Stimulated activated CD4-positive, alpha-beta T cell treated with anti-CD3 and anti-CD28 coated beads, Interleukin-15, amount 100 ng/mL, for 1 hour (primary cell): ENCODE measurements at places on chromosomes 13 and 19.

GRCh38 chr19:44747739-44748425 is 626 bp upstream of the BCL3 start:
- no peak for DNase-seq

- no peak for DNase-seq
Observed at GRCh38 chr13:113178070-113178895, 19.8 kb downstream of the PROZ start.

GRCh38 chr13:30616927-30617314 is 799 bp upstream of the USPL1 start:
- no peak for DNase-seq

GRCh38 chr13:32645854-32646253 is 59.6 kb downstream of the PDS5B start:
- DNase-seq: no peak

DNA sequence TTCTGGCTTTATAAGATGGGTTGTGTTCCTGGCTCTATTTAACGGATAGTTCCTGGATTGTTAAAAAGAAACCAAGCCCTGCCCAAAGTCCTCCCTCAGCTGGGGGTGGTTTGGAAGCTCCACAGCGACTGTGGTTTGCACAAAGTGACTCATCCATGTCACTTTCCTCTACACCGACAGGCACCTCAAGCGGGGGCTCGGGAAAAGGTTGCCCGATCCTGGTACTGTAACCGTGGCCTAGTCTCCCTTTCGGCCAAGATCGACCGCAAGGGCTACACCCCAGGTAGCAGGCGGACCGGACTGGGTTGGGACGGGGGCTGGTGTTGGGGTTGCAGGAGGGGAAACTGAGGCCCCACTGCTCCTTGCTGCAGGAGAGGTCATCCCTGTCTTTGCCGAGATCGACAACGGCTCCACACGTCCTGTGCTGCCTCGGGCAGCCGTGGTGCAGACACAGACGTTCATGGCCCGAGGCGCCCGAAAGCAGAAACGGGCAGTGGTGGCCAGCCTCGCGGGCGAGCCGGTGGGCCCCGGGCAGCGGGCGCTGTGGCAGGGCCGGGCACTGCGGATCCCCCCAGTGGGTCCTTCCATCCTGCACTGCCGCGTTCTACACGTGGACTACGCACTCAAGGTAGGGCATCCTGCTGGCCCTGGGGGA is 1.6 kb downstream of the ARRDC2 start:
- DNase-seq: no peak

DNA sequence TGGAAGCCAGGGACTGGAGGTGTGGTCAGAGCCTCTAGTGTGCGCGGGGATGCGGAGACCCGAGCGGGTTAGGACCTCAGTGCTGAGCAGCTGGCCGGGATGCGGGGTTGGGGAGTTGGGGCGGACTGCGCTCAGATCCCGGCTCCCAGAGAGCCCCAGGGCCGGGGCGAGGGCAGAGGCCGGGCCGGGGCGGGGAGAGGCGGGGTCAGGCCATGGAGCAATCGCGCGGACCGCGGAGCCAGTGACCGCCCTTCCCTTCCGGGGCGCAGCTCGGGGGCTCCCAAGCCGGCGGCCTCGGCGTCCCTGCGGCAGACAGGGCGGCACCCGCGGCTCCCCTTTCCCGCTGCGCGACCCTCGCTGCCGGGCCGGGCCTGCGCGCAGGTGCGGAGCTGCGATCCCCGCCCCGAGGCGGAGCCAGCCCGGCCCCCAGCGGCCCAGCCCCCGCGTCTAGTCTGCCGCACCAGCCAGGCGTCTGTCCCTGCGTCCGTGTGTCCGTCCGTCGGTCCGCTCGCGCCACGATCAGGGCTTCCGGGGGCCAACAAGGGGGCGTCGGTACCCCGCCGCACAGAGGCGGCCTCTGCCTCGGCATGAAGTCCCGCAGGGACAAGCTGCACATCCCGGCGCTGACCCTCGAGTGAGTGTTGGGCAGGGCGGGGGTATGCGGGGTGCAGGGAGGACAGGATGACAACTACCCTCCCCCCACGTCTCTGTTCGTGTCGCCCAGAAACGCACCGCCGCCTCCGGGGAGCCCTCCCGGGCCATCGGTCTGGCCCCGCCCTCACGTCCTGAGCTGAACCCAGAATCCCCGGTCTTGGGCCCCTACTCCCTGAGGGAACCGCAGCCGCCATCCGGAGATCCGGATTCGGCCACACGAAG is 12.4 kb downstream of the MAST3 start:
- DNase-seq: peak; percentile 11

DNA sequence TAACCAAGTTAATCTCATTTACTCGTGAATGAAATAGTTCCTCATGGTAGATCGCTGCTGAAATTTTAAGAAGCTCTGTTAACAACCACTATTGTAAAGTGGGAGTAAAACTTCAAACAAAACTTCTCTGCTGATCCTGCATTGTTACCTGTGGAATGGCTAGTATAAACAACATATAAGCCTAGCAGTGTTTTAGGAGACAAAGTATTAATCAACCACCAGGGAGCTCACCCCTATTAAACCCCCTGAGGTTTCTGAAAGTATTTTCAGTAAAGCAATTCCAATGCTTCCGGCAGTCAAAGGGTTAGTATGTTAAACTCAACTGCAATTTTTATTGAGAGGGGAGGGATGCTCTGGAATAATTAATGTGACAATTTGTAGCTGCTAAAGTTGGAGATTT is 30.0 kb upstream of the PCDH17 start:
- no peak for DNase-seq

DNA sequence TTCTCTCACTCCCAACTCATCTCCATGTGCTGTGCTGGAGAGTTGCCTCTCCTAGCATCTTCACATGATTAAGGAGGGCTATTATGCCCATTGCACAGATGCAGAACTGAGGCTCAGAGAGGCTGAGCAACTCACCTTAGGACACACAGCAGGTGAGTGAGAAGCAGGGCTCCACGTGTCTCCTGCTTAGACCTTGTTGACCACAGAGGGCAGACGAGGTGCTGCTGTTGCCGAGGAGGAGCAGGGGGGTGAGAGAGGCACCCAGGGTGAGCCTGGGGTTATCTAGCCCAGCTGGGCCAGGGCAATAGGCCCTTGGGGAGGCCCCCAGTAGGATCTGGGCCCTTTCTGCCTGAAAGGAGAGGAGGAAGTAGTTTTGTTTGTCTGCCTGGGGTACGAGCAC is 2.4 kb upstream of the HSH2D start:
- no peak for DNase-seq
